CD4-positive, alpha-beta T cell treated with Interleukin-15 for 4 hours (primary cell): ENCODE measurements at places on chromosomes 6 and 20.

GRCh38 chr20:38143646-38144554 lies 21.2 kb downstream of the TGM2 start:
- DNase-seq, result no peak

GRCh38 chr20:62914436-62914835 lies 11.9 kb downstream of the DIDO1 start:
- no peak for DNase-seq

- no peak for DNase-seq
These were observed 212.7 kb downstream of the UST start for GRCh38 chr6:148959501-148959900.

- DNase-seq, result no peak
These were observed 282.4 kb upstream of the HSF2 start for GRCh38 chr6:122116835-122117627.

GRCh38 chr6:6479785-6480184 lies 108.7 kb upstream of the LY86 start:
- DNase-seq, result no peak

DNA sequence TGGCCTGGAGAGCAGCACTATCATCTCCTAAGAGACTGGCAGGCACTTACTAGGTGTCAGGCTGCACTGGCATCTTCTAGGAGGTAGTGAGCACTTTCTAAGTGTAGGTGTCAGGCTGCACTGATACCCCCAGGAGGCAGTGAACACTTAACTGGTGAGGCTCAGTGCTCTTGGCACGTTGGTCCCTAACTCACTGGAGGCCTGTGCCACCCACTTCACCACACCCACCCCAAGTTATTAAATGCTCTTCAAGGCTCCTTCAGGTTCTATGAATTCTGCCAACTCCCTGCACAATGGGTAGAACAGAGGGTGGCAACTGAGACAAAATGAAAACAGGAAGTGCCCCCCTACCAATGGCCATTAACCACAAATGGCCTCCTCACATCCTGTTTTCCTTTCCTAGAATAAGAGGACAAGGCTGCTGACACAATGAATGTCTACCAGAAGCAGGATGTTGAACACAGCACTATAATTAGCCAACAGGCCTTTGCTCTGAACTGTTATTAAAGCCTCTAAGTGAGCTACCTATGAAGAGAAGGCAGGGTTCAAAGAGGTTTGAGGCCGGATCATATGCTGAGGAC lies 29.4 kb downstream of the NCOA5 start:
- DNase-seq, result peak; percentile 23

- no peak for DNase-seq
These were observed 27.7 kb downstream of the AKIRIN2 start for GRCh38 chr6:87674290-87674689.

DNA sequence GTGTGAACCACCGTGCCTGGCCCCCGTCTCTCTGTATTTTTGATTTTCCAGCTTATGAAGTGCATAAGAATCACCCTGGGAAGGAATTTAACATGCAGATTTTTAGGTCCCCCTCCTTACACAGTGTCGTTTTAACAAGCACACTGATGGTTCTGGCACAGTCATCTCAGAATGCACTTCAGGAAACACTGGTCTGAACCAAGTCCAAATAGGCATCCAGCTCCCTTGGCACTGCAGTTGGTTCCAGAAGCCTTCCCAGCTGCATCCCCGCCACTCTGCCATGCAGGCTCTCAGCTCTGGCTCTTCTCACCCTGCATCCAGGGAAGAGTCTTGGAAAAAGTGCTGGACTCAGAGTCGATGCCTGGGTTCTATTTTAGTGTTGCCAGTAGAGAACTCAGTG lies 20.1 kb downstream of the RIPOR2 start:
- no peak for DNase-seq

- DNase-seq, result no peak
These were observed 9.7 kb downstream of the ACSS2 start for GRCh38 chr20:34886122-34886521.
